ENCODE measurements at places on chromosomes 1 and 21.
A peak's percentile ranks its signal among the peaks of the same experiment; 100 is the strongest.

GRCh38 chr1:214419650-214420049 is 131.8 kb downstream of the PTPN14 start:
- no peaks in the 10 kb centered on the region for H3K27me3 ChIP-seq
- no peak overlapping the region for H3K4me3 ChIP-seq
- DNase-seq, result no peak
- no peak overlapping the region for H3K27ac ChIP-seq

- no peaks in the 10 kb centered on the region for H3K36me3 ChIP-seq
- H3K4me3 ChIP-seq, result no peak overlapping the region
- H3K4me1 ChIP-seq, result no peaks in the 10 kb centered on the region
- H3K27ac ChIP-seq, result no peak overlapping the region
- H3K27me3 ChIP-seq, result peaks cover 98% of the 10 kb centered on the region
Observed at GRCh38 chr1:18642278-18643095, 11.8 kb downstream of the PAX7 start.

DNA sequence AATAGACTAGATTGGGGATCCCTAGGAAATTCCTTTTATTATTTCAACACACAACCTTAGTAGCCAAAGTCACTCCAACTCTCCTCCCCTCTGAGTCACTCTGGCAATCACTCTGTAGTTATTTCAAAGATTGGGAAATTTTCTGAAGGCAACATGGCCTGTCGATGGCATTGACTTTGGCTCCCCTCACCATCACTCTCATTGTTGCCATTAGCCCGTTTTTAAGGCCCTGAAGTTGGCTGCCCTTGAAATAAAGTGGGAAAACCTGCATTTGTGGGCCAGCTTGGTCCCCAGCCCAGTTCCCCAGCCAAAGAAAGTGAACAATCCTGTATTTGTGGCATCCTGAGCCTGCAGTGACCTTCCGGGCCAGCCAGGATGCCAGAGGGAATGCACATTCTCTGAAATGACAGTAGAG is 52.5 kb downstream of the CDC7 start:
- no peak for DNase-seq
- H3K27me3 ChIP-seq, result no peaks in the 10 kb centered on the region
- no peaks in the 10 kb centered on the region for H3K4me1 ChIP-seq
- no peak overlapping the region for H3K4me3 ChIP-seq
- H3K36me3 ChIP-seq, result no peaks in the 10 kb centered on the region

DNA sequence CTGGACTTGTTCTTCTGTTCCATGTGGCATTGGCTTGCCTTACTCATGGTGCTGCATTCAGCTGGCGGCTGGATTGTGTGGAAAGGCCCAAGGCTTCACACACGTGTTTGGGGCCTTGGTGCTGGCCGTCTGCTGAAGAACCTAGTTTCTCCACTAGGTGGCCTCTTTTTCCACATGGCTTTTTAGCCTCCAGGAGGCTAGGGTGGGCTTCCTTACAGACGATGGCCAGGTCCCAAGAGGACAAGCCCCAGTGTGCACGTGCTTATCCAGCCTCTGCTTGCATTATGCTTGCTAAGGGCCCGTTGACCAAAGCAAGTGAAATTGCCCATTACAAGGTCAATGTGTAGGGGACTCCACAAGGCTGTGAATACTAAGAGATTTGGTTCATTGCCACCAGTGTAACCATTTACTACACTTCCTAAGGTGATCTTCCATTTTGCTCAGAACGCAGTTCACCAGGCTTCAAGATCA is 47.5 kb upstream of the FOXO6 start:
- H3K4me1 ChIP-seq, result no peaks in the 10 kb centered on the region
- H3K36me3 ChIP-seq, result no peaks in the 10 kb centered on the region
- no peak overlapping the region for H3K4me3 ChIP-seq

- no peak overlapping the region for H3K4me3 ChIP-seq
- DNase-seq, result peak; percentile 53
- no peaks in the 10 kb centered on the region for H3K36me3 ChIP-seq
- peak overlapping the region; percentile 40 for H3K27ac ChIP-seq
Observed at GRCh38 chr1:54323324-54323739, 82.9 kb downstream of the SSBP3 start.

- H3K4me1 ChIP-seq, result no peaks in the 10 kb centered on the region
- DNase-seq, result no peak
- H3K27me3 ChIP-seq, result no peaks in the 10 kb centered on the region
- no peak overlapping the region for H3K27ac ChIP-seq
- H3K4me3 ChIP-seq, result no peak overlapping the region
Observed at GRCh38 chr21:22352088-22352487, 1353.9 kb downstream of the NCAM2 start.

DNA sequence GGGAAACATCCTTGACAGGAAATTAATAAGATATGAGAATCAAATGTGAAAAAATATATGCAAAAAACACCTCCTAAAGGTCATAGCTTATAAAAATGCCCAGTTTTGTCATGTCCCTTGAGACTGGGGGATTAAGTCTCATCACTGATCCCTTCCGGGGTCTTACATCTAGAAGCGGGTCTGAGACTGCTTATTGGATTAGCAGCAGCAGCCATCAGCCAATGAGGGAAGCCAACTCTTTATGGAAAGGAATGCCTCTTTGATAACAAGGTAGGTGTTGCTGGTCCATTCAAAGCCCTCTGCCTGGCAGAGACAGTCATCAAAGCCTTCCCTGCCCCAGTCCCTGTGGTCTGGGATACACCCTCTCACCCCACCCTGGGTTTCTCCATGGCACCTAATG is 3.9 kb upstream of the CACNA1S start:
- H3K4me1 ChIP-seq, result no peaks in the 10 kb centered on the region
- H3K4me3 ChIP-seq, result no peak overlapping the region
- peaks cover 5% of the 10 kb centered on the region for H3K27me3 ChIP-seq
- DNase-seq, result no peak

- H3K27ac ChIP-seq, result no peak overlapping the region
- H3K36me3 ChIP-seq, result no peaks in the 10 kb centered on the region
- no peak for DNase-seq
- H3K27me3 ChIP-seq, result no peaks in the 10 kb centered on the region
- no peaks in the 10 kb centered on the region for H3K4me1 ChIP-seq
- H3K4me3 ChIP-seq, result no peak overlapping the region
Observed at GRCh38 chr1:3164671-3165070, 95.7 kb downstream of the PRDM16 start.

DNA sequence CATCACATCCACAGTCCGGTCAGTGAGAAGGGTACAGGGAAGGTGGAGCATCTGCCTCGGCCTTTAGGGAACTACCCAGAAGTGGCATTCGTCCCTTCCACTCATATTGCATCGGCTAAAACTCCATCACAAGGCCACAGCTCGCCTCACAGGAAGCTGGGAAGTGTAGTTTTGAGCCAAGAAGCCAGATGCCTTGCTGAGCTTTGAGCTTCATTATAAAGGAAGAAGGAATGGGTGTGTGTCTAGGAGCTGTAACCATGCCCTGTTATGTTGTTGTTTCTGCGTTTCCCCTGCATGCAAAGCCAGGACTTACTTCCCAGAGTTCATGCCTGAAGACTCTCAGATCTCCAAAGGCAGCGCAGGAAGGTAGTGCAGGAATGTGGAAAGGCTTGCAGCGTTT is 61.1 kb downstream of the OPTC start:
- peak overlapping the region; percentile 2 for H3K27ac ChIP-seq
- H3K36me3 ChIP-seq, result no peaks in the 10 kb centered on the region
- DNase-seq, result no peak

- DNase-seq, result no peak
- no peak overlapping the region for H3K4me3 ChIP-seq
- no peaks in the 10 kb centered on the region for H3K27me3 ChIP-seq
- no peaks in the 10 kb centered on the region for H3K4me1 ChIP-seq
- H3K27ac ChIP-seq, result no peak overlapping the region
Observed at GRCh38 chr1:227603327-227603726, 40.0 kb downstream of the ZNF678 start.

GRCh38 chr1:206823727-206824126 is 41.7 kb upstream of the IL20 start:
- H3K27me3 ChIP-seq, result no peaks in the 10 kb centered on the region
- no peak for DNase-seq
- no peak overlapping the region for H3K27ac ChIP-seq
- H3K36me3 ChIP-seq, result no peaks in the 10 kb centered on the region
- no peaks in the 10 kb centered on the region for H3K4me1 ChIP-seq

GRCh38 chr1:226128487-226129075 is 58.0 kb downstream of the ACBD3 start:
- H3K4me1 ChIP-seq, result peaks cover 21% of the 10 kb centered on the region
- no peak overlapping the region for H3K4me3 ChIP-seq
- no peaks in the 10 kb centered on the region for H3K36me3 ChIP-seq
- H3K27me3 ChIP-seq, result no peaks in the 10 kb centered on the region

GRCh38 chr1:56120021-56120420 is 459.3 kb downstream of the PLPP3 start:
- DNase-seq, result no peak
- no peaks in the 10 kb centered on the region for H3K4me1 ChIP-seq
- no peak overlapping the region for H3K27ac ChIP-seq
- H3K36me3 ChIP-seq, result no peaks in the 10 kb centered on the region
- H3K27me3 ChIP-seq, result no peaks in the 10 kb centered on the region

DNA sequence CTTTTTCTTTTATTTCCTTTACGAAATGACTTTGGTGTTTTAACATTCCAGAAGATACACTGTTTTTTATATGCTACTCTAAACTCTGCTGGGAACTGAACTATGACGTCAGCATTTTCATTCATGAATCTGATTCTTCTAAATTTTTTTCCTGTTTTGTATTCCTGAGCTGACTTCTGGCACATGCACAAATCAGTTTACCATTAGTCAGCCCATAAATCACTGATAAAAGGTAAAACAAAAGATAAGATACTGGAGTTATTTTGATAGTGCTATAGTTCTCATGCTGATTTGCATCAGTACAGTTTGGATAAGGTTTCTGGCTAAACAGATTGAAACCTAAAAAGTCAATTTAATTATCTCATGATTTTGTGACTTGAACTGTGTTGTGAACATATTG is 10.4 kb downstream of the CAMTA1 start:
- H3K4me3 ChIP-seq, result no peak overlapping the region
- H3K36me3 ChIP-seq, result no peaks in the 10 kb centered on the region
- H3K27me3 ChIP-seq, result no peaks in the 10 kb centered on the region
- no peak overlapping the region for H3K27ac ChIP-seq
- no peaks in the 10 kb centered on the region for H3K4me1 ChIP-seq

DNA sequence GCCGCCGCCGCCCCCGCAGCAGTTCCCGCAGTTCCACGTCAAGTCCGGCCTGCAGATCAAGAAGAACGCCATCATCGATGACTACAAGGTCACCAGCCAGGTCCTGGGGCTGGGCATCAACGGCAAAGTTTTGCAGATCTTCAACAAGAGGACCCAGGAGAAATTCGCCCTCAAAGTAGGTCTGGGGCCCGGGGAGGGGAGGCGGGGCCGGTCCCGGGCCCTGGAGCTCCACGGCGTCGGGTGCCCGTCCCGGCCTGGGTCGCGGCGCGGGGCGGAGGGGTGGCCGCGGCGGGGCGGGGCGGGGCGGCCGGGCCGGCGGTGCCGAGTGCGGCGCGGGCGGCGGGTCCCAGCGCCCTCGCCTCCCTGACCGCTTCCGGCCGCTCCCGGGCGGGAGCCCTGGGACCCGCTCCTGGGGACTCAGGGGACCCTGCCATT is 646 bp downstream of the MAPKAPK2 start:
- DNase-seq, result no peak
- peak overlapping the region; percentile 94 for H3K27ac ChIP-seq
- H3K4me3 ChIP-seq, result peak overlapping the region; percentile 68
- H3K4me1 ChIP-seq, result peaks cover 8% of the 10 kb centered on the region
- H3K36me3 ChIP-seq, result no peaks in the 10 kb centered on the region
- H3K27me3 ChIP-seq, result no peaks in the 10 kb centered on the region

DNA sequence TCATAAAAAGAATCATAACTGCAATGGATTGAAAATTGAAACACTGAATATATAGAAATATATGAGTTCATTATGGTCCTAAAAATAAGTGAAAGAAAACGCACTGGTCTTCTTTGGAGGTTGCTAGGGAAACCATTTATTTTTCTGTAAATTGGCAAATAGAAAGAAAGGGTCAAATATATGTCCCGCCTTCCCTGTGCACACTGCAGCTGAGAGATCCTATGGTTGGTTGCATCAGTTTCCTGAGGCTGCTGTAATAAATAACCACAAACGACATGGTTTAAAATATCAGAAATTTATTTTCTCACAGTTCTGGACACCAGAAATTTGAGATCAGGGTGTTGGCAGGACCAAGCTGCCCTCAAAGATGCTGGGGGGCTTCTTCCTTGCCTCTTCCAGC is 35.0 kb downstream of the CA6 start:
- H3K4me3 ChIP-seq, result no peak overlapping the region
- no peak overlapping the region for H3K27ac ChIP-seq
- no peaks in the 10 kb centered on the region for H3K36me3 ChIP-seq
- H3K27me3 ChIP-seq, result no peaks in the 10 kb centered on the region
- no peak for DNase-seq
- no peaks in the 10 kb centered on the region for H3K4me1 ChIP-seq

DNA sequence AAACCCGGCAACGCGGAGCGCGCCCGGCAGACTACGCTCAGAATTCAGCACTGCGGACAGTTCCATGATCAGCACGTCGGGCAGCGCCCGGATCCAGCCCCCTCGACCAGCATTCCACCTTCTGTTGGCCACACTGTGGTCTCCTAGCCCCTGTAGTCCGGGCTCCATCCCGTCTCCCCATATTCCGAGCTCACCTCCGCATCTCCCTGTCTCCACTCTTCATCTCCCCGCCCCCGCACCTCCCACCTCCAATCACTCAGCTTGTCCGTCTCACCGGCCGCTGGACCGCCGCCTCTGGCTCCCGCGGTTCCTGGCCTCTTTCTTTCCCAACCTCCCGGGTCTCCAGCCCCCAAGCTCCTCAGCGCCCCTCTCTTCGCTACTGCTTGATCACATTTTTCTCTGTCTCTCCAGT is 500 bp downstream of the EPHA10 start:
- H3K36me3 ChIP-seq, result no peaks in the 10 kb centered on the region
- no peak overlapping the region for H3K27ac ChIP-seq
- H3K4me1 ChIP-seq, result peaks cover 4% of the 10 kb centered on the region
- H3K4me3 ChIP-seq, result no peak overlapping the region

DNA sequence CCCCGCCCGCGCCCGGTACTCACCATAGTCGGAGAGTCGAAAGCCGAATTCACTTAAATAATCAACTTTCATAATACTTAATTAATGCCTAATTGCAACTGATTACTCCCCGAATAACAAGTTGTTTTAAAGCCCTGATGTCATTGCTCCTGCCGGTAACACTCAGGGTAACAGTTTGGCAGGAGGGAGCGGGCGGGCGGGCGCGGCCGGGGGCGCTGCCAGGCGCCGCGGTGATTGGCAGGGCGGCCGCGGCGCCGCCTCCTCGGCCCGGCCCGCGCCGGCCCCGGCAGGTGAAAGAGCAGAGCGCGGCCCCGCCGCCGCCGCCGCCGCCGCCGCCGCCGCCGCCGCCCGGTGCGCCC is 102.2 kb downstream of the CASZ1 start:
- no peaks in the 10 kb centered on the region for H3K36me3 ChIP-seq
- H3K4me3 ChIP-seq, result peak overlapping the region; percentile 59
- H3K27me3 ChIP-seq, result no peaks in the 10 kb centered on the region
- peak overlapping the region; percentile 77 for H3K27ac ChIP-seq
- peaks cover 16% of the 10 kb centered on the region for H3K4me1 ChIP-seq

GRCh38 chr1:113859478-113860175 is 11.9 kb downstream of the PTPN22 start:
- H3K4me1 ChIP-seq, result no peaks in the 10 kb centered on the region
- no peaks in the 10 kb centered on the region for H3K36me3 ChIP-seq
- DNase-seq, result no peak
- H3K4me3 ChIP-seq, result no peak overlapping the region
- H3K27me3 ChIP-seq, result no peaks in the 10 kb centered on the region

GRCh38 chr1:3470650-3471355 is 16.3 kb downstream of the ARHGEF16 start:
- H3K4me1 ChIP-seq, result no peaks in the 10 kb centered on the region
- H3K36me3 ChIP-seq, result no peaks in the 10 kb centered on the region
- no peak overlapping the region for H3K27ac ChIP-seq
- no peak overlapping the region for H3K4me3 ChIP-seq
- DNase-seq, result no peak

- no peaks in the 10 kb centered on the region for H3K4me1 ChIP-seq
- no peak for DNase-seq
- no peak overlapping the region for H3K4me3 ChIP-seq
Observed at GRCh38 chr1:8152731-8153702, 126.9 kb upstream of the ERRFI1 start.

Data from colonic mucosa (tissue), 4 donors.